ENCODE measurements at places on chromosomes 6 and 20. TPM values are rescaled to one million over a fixed set of nuclear protein-coding genes. Genes with fewer than 3 reads are reported as not detected.

Gene TOMM6
- total RNA-seq: 83.2 TPM

Gene DNAH8
- total RNA-seq: not detected

Gene CTAGE9
- total RNA-seq: not detected

Gene CNKSR3
- total RNA-seq: 0.14 TPM

Measured in CD4-positive, alpha-beta T cell (primary cell).